ENCODE measurements at places on chromosomes 7 and 10.

GRCh38 chr7:139899328-139899955, 70.4 kb downstream of the TBXAS1 start:
- DNase-seq = no peak

- DNase-seq = no peak
Observed at GRCh38 chr10:122277526-122278136, 6.5 kb downstream of the BTBD16 start.

DNA sequence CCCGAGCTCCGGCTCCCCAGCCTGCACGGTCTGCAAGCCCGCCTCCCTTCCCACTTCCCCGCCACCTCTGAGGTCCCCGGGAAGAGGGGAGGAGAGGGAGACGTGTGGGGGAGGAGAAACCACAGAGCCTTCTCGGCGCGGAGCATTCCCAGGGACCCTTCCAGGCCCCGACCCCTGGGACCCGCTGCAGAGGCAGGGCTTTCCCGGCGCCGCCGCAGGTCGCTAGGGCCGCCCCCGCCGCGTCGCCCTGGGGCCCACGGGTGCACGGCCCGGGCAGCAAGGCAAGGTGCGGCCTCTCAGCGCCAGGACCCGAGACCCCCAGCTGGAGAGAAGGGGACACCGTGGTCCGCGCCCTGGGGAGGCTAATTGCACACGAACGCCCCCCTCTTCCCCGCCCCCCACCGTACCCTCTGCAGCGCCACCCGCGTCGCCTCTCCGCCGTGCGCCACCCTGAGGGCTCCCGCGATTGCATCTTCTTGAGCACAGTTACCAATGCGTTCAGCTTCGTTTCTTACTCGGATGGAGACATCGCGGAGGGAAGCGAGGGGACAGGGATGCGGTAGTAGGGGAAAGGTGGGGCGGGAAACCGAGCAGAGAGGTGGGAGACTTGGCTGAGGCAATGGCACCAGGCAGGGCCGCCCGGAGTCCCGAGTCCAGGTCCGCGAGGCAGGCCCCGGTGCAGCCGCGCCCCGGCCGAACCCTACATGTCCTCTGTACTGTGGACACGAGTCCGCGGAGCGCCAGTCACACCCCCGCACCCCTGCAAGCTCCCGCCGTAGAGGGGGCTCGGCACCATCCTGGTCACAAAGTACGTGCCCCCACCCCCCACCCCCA, 28.9 kb downstream of the SKIDA1 start:
- DNase-seq = peak; percentile 79

- DNase-seq = no peak
Observed at GRCh38 chr7:6360841-6361240, 86.9 kb downstream of the DAGLB start.

- DNase-seq = peak; percentile 53
Observed at GRCh38 chr10:6473901-6474370, 106.1 kb downstream of the PRKCQ start.

GRCh38 chr10:124417895-124418725, 613 bp downstream of the OAT start:
- DNase-seq = peak; percentile 67
